ENCODE measurements at places on chromosomes 2 and 18.

GRCh38 chr18:45557287-45557686 lies 58.0 kb upstream of the SLC14A2 start:
- no peak for DNase-seq

DNA sequence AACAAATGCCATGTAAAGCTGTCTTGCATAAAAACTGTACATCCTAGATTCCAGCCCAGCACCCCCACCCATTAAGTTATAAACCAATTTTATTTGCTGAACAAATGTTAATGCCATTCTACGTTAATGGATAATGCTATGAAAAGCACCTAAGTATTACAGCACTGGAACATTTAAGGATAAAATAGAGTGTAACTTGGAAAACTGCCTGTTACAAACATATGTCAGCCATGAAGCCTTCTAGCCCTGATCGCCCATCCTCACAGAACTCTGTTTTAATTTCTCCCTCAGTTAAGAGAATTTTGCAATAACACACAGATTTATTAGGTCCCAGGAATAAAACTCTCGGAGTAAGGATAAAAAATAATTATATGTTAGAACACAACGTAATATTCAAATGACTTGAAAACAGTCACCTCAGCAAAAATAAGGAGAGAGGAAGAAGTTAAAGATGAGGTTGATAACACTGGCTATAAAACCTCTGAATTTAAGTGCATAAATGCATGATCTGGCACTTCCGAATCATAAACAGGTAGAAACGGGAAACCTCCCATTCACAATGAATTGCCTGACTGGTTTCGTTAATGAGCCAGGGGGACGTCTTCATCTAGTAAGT lies 308.7 kb downstream of the AFF3 start:
- no peak for DNase-seq

- no peak for DNase-seq
These were observed 43.5 kb downstream of the BMP10 start for GRCh38 chr2:68827666-68828065.

DNA sequence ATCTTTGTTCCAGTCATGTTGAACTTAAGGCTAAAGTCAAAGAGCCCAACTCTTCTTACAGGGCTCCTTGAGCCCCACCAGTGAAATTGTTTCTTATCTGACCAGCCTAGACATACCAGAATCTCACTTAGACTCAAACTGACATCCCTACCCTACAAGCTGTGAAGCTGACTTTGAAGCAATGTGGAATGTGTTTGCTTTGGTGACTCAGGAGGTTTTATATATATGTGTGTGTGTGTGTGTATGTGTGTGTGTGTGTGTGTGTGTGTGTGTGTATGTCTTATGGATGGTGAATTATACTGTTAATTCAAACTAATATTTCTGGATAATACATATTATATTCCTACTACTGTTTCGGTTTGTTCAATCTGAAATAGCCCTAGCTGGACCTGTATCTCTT lies 67.3 kb downstream of the CAMKMT start:
- no peak for DNase-seq

DNA sequence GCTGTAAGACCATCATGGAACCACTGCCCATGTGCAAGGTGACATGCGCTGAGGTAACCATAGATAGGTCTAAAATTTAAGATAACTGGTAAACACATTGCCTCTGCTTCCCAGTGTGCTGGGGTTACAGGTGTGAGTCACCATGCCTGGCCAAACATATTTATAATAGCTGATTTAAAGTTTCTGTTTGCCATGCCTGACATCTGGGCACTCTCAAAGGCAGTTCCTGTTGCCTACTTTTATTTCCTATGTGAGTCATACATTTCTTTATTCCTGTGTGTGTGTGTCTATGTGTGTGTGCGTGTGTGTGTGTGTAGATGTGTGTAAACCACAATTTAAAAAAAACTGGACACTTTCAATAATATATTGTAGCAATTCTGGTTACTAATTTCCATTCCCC lies 415.2 kb upstream of the NETO1 start:
- no peak for DNase-seq

- DNase-seq: no peak
These were observed 3.3 kb downstream of the RNF152 start for GRCh38 chr18:61889541-61889940.

- no peak for DNase-seq
These were observed 487 bp downstream of the STARD6 start for GRCh38 chr18:54357082-54357659.

- DNase-seq: no peak
These were observed 55.6 kb downstream of the RPL37A start for GRCh38 chr2:216554286-216554685.

- no peak for DNase-seq
These were observed 89.9 kb upstream of the CD226 start for GRCh38 chr18:70037431-70038061.
